ENCODE measurements at places on chromosomes 1 and 21.

DNA sequence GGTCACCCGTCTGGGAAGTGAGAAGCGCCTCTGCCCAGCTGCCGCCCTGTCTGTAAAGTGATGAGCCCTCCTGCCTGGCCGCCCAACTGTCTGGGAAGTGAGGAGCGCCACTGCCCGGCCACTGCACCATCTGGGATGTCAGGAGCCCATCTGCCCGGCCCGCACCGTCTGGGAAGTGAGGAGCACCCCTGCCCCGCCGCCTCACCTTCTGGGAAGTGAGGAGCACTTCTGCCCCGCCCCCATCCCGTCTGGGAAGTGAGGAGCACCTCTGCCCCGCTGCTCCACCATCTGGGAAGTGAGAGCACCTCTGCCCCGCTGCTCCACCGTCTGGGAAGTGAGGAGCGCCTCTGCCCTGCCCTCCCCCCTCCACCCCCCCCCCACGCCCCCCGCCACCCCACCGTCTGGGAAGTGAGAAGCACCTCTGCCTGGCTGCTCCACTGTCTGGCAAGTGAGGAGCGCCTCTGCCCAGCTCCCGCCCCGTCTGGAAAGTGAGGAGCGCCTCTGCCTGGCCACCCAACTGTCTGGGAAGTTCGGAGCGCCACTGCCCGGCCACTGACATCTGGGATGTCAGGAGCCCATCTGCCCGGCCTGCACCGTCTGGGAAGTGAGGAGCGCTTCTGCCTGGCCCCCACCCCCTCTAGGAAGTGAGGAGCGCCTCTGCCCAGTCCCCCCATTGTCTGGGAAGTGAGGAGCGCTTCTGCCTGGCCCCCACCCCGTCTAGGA is 4.5 kb upstream of the ZZZ3 start:
- no peak overlapping the region for H3K4me3 ChIP-seq
- H3K27ac ChIP-seq: no peak overlapping the region
- H3K4me1 ChIP-seq: peaks cover 2% of the 10 kb centered on the region
- no peaks in the 10 kb centered on the region for H3K27me3 ChIP-seq

- no peak overlapping the region for H3K27ac ChIP-seq
- H3K36me3 ChIP-seq: no peaks in the 10 kb centered on the region
These were observed 56.8 kb downstream of the GLIS1 start for GRCh38 chr1:53681977-53682685.

GRCh38 chr1:207241164-207241934 is 80.1 kb upstream of the CD55 start:
- no peak overlapping the region for H3K4me3 ChIP-seq
- no peaks in the 10 kb centered on the region for H3K27me3 ChIP-seq
- DNase-seq: peak; percentile 15
- no peaks in the 10 kb centered on the region for H3K4me1 ChIP-seq

DNA sequence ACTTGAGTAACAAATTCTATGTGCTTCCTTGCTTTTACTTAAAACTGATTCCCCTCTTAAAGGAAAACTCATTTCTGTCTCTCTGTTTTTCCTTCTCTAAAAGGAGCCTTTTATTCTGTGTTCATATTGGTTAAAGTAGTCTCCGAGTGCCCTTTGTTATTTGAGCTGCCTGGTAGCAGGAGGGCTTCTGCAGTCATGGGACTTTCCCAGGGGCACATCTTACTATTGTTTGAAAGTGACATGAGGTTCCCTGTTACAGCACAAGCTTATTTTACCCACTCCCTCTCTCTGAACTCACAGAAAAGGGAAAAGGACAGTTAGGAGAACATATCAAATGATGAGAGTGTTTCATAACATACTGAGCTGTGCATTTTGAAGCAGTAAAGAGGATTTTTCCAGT is 58.1 kb upstream of the ANGPTL1 start:
- H3K27me3 ChIP-seq: no peaks in the 10 kb centered on the region
- DNase-seq: no peak
- H3K36me3 ChIP-seq: no peaks in the 10 kb centered on the region

- H3K36me3 ChIP-seq: peaks cover 4% of the 10 kb centered on the region
- H3K27ac ChIP-seq: no peak overlapping the region
- no peak for DNase-seq
- no peaks in the 10 kb centered on the region for H3K4me1 ChIP-seq
- H3K27me3 ChIP-seq: no peaks in the 10 kb centered on the region
These were observed 7.7 kb downstream of the ARMH1 start for GRCh38 chr1:44681905-44682882.

DNA sequence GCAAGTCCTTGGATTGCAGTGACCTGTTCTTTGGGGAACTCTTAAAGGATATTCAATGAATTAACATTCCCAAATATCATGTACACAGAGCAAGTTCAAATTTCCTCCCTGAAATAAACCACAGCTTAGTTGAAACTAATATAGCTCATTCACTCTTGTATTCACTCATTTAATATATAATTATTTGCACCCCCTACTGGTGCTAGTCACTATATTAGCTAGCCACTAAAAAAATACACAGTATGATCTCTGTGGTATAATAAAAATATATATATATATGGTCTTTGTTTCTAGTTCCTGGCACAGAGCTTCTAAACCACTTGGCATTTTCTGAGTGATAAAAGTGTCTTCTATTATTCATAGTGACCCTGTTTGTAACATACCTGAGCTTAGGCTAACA is 177.3 kb upstream of the LYPLAL1 start:
- no peaks in the 10 kb centered on the region for H3K27me3 ChIP-seq
- DNase-seq: no peak
- no peaks in the 10 kb centered on the region for H3K36me3 ChIP-seq
- no peak overlapping the region for H3K4me3 ChIP-seq

DNA sequence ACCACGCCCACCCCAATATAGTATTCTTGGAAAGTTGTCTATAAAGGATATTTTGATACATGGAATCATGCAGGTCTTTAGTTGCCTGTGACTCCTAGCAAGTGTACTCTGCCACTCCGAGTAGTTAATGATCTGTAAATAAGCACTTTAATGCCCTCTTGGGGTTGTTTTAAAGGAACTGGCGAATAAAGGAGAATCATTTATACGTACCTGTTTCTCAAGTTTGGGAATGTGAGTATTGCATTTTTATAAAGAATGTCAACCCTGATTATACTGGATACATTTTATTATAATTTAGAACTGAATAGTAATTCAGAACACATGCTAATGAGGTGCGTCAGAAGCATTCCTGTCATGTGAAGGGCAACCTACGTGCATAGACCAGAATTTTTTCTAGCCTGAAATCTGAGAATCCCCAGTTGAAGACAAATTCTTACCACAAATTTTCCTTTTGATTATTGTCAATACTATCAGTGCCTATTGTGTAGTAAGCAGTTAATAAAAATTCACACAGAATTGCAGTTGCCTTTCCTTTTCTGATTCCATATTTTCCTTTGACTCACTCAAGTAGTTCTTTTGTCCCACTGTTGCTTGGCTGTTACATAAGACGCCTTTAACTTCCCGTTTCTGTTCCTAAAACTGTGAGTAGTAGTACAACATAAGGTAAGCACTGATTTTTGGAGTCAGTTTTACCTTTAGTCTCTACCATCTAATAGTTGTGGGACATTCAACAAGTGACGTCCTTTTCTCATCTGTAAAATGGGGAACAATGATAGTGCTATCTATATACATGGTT is 5.1 kb downstream of the AHCYL1 start:
- no peaks in the 10 kb centered on the region for H3K27me3 ChIP-seq
- H3K27ac ChIP-seq: no peak overlapping the region
- H3K4me1 ChIP-seq: peaks cover 13% of the 10 kb centered on the region
- DNase-seq: no peak

DNA sequence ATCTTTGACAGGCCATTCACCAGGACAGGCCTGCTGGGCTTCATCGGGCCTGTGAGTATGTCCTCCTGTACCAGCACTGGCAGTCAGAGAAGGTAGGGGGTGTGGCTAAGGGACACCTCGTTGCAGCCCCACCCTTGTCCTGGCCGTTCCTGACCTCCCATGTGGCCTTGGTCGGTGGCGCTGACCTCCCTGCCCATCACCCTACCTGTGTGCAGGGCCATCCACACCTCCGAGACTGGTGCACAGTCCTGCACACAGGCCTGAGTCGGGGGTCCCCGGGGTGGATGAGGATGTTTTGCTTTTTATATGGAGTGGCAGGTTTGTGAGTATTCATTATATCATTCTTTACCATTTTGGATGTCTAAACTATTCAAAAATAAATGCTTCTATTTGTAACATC is 59.0 kb downstream of the S100B start:
- no peak overlapping the region for H3K27ac ChIP-seq
- no peaks in the 10 kb centered on the region for H3K4me1 ChIP-seq
- H3K4me3 ChIP-seq: no peak overlapping the region
- peaks cover 15% of the 10 kb centered on the region for H3K36me3 ChIP-seq

DNA sequence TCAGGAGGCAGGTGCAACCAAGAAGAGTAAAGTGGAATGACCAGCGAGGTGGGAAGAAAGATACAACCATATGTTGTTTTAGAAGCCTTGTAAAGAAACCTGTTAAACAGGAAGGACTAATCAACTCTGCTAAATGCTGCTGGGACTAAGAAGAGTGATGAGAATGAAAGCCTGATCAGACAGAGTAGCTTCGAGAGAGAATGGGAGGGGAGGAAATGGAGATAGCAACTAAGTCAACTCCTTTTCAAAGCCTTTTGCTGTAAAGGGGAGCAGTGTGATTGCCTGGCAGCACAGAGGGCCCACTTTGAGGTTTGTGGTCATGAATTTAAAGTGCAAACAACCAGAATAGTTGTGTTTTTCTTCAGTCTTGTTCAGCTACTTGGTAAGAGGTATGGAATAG is 31.4 kb downstream of the SLC30A7 start:
- no peak for DNase-seq
- peaks cover 12% of the 10 kb centered on the region for H3K36me3 ChIP-seq
- no peak overlapping the region for H3K27ac ChIP-seq
- no peak overlapping the region for H3K4me3 ChIP-seq

DNA sequence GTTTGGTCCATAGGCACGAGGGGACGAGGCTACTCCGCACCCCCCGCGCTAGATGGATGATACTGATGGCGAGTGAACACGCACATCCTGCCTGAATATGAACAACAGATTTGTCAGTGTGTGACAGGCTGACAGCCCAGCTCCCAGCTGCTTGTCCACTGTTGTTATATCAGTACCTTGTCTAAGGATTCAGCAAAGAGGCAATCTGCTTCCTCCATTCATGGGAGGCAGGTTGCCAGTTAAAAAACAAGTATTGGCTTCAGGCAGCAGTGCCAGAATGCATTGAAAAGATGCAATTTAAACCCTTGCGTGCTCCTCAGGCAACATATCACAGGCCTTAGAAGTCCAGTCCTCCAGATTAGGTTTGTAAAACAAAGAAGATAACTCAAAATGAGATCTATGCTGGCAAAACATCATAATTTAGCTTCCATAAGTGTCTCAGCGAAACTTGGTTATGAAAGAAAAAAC is 223.3 kb downstream of the GPATCH2 start:
- peak; percentile 93 for DNase-seq
- no peak overlapping the region for H3K4me3 ChIP-seq
- H3K36me3 ChIP-seq: no peaks in the 10 kb centered on the region
- H3K4me1 ChIP-seq: peaks cover 9% of the 10 kb centered on the region

DNA sequence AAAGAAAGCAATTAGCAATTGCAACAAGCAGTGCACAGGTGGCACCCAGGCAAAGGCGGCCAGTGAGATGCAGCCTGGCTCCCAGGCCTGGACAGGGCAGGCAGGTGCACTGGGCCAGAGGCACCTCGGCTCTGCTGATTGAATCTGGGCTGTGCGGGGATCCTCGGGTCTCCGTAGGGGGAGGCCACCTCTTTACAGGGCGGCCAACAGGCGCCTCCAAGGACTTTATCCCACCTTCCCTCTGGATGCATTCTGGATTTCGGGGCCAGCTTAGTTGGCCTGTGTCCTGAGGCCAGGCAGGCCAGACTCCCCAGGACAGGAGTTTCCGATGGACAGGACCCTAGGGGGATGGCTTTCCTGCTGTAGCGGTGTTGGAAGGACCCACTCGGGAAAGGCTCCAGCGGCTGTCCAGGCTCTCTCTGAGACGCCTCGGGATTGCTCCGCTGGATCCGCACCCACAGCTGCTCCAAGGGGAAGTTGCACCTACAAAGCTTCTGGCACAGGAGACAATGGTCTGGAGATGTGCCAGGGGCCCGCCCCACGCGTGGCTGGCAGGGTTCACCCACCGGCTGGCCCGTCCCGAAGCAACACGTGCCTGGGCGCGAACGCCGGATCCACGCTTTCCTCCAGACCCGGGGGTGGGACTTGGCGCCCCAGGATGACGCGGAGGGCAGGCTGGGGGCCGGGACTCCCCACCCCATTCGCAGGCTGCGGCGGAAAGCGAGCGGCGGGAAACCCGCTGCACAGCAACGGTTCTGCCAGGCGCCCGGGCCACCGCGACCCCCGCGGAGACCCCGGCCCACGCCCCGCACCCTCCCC is 810 bp downstream of the SLC19A1 start:
- H3K27me3 ChIP-seq: no peaks in the 10 kb centered on the region
- H3K4me1 ChIP-seq: peaks cover 21% of the 10 kb centered on the region
- H3K4me3 ChIP-seq: peak overlapping the region; percentile 13
- H3K27ac ChIP-seq: no peak overlapping the region

DNA sequence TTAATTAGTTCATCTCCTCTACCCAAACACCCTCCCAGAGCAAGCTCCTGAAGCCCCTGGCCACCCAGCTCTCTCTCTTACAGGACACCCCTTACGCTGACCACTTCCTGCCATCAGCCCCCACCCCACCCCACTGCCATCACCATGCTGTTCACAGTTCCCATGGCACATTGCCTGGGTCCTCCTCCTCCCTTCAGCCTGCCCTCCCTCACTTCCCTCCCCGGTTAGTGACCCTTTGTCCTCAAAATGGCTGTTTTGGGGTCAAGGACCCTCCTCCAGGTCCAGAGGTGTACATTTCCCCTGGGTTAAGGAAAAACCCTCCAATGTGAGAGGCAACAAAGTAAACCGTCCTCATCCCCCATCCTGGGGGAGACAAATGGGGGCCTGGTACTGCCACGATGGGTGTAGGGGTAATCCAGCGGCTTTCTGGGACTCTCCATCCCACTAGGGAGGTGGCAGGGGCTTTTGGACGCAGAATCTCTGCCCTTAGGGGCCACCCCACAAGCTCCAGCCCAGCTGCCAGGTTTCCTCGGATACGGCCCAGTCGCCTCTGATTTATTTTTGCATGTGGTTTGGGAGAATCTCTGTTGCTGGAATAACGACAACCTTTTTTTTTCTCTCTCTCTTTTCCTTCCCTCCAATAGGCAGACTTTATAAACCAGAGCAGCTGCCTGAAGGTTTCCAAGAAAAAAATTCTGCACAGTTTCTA is 8.5 kb downstream of the CAMK2N1 start:
- no peak overlapping the region for H3K27ac ChIP-seq
- H3K36me3 ChIP-seq: no peaks in the 10 kb centered on the region
- peaks cover 8% of the 10 kb centered on the region for H3K4me1 ChIP-seq
- DNase-seq: peak; percentile 91
- no peak overlapping the region for H3K4me3 ChIP-seq

DNA sequence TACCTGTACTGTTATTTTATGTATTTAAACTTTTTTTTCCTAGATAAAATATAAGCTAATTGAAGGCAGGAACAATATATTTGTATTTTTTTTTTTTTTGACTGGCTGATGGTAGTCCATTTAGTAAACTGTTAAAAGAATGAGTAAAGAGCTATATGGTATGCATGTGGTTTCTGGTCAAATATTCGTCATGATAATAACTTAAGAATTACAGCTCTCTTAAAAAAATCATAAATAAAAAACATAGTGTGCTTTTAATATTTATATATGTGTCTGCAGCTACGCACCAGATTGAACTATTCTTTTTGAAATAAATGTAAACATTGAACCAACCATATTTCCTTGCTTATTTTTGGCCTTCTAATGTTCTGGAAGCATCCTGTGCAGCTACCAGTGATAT is 272.3 kb upstream of the C1orf105 start:
- H3K36me3 ChIP-seq: no peaks in the 10 kb centered on the region
- no peak overlapping the region for H3K4me3 ChIP-seq
- peaks cover 45% of the 10 kb centered on the region for H3K4me1 ChIP-seq
- H3K27me3 ChIP-seq: no peaks in the 10 kb centered on the region
- H3K27ac ChIP-seq: no peak overlapping the region

GRCh38 chr1:57883642-57883995 is 459.8 kb upstream of the DAB1 start:
- DNase-seq: no peak
- no peaks in the 10 kb centered on the region for H3K36me3 ChIP-seq
- H3K27me3 ChIP-seq: no peaks in the 10 kb centered on the region
- H3K4me1 ChIP-seq: no peaks in the 10 kb centered on the region
- no peak overlapping the region for H3K27ac ChIP-seq
